GM12891 (cell line): ENCODE measurements at places on chromosomes 3 and 15.

DNA sequence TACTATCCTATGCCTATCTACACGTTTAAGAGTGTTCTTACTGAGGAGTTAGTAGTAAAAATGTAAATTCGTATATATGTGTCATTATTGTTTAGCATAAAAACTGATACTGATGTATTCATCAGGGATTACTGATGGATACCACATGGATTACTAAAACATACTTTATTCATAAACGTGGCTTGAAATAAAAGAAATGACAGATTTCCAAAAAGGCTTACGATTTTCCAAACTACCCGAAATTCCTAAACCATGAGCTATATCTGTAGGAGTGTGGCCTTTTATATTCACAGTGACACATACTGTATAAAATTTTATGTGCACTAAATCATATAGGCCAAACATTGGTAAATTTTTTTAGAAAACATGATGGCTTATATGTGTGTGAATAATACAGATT lies 6.9 kb downstream of the TSC22D2 start:
- DNase-seq: no peak

GRCh38 chr15:94097552-94097951 lies 133.8 kb upstream of the MCTP2 start:
- DNase-seq: no peak

DNA sequence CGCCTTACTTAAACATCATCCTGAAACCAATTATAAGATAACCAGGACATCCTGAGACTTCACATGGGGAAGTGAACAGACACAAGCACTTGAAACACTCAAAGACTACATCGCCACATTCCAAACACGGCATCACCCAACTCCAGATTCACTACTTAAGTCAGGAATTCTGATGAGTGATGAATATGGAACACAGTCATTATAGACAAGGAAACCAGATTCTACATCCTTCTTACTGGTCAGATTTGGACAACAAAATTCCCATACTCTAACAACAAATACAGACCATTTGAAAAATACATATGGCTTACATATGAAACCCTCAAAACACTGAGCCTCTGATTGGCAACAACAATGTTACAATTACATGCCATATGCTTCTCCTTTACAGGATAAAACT lies 13.1 kb upstream of the RBSN start:
- DNase-seq: no peak

GRCh38 chr3:46848271-46849044 lies 14.8 kb downstream of the MYL3 start:
- no peak for DNase-seq

DNA sequence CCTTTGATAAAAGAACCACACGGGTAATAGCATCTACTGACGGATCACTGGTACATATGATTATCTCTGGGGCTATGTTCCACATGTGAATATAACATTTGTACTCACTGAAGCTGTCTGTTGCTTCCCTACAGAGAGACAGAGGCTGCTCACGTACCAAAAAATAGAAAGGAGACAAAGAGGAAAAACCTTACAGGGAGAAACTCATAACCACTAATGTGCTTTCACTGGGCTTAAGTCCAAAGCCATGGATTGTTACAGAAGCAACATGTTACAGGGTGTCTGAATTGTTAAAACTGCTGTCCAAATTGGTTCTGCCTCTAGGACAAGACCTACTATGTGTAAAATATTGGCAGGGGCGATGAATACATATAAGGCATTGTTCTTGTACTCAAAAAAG lies 311.9 kb downstream of the FOXP1 start:
- DNase-seq: no peak

- DNase-seq: no peak
Measured at GRCh38 chr15:98970799-98971198, 36.8 kb downstream of the PGPEP1L start.

DNA sequence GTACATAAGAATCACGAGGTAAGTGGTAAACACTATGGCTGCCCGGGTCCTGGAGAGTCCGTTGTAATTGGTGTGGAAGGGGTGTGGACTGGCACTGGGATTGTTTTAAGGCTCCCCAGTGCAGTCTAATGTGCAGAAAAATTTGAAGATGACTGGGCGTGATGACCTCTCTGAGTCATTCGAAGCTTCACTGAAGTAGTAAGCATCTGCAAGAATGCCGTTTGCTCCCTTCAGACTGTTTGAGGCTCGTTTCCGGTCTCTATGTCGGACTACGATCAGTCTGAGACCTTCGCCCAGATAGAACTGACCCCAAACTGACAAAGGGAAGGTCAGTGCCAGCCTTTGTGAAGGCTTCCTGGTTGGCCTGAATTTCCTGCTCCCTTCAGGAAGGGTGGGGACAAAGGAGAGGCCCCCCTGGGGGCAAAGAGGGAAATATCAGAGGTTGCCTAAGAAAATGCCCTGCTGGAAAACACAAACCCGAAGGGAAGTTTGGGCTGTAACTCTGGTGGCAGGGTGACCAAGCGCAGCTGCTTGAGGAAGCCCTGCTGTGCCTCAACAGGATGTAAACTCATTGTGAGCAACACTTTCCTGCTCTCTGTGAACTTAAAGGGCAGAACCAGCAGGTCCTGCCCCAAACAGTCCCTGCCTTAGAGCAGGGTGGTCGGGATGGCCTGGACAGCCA lies 34.6 kb downstream of the BTD start:
- DNase-seq: no peak

GRCh38 chr15:84823282-84823878 lies 6.2 kb downstream of the ALPK3 start:
- DNase-seq: no peak

- no peak for DNase-seq
Measured at GRCh38 chr3:116302087-116302747, 143.1 kb downstream of the LSAMP start.

DNA sequence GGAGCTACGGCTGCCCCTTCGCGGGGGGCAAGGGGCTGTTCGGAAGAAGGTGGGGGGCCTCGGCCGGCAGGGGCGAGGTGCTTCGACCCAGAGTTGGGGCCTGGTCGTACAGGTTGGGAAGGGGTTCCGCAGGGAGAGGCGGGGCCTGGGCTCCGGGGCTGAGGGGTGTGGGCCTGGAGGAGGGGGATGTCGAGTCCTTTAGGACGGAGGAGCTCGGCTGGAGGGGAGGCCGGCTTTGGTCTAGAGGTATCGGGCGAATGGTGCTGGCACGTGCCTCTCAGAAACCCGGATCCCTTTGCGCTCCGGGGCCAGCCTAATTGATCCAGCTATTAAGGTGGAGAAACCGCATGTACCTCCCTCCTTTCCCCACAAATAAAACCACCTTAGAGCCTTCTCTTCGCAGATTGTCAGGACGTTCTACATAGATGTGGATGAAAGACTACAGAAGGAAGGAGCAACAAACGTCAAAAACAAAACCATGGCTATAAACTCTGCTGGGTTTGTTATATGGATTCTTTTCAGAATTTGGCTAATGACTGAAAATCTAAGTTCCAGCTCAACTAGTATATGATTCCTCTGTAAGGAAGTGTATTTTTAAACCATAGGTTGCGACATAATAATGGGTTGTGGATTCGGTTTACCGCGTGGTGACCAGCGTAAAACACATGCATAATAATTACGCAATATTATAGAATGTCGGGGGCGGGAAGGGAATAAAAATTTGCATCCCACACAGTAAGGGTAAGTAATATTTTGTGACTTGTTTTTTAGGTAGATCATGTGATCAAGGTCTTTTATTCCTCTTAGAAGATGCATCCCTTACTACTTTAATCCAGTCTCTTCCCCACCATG lies 644 bp upstream of the NGLY1 start:
- no peak for DNase-seq

- DNase-seq: no peak
Measured at GRCh38 chr3:46496746-46497555, 825 bp upstream of the RTP3 start.

DNA sequence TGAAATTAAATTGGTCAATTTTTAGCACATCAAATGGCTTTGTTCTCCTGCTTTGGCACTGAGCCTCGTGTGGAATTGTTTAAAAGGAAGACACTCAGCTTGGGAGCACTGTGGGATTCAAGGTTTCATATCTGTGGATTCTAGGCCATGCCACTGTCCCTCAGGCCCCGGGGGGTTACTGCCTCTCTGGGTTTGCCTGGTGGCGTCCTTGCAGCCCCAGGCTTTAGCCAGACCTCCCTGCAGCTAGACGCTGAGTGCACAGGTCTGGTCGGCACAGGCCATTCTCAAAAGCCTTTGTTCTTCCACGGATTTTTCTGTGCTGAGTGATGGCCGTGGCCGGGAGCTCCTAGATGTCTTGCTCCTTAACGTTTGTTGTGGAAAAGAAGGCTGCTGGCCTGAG lies 76.2 kb downstream of the CACNA2D3 start:
- no peak for DNase-seq

GRCh38 chr15:69398491-69398891 lies 15.7 kb upstream of the KIF23 start:
- no peak for DNase-seq

DNA sequence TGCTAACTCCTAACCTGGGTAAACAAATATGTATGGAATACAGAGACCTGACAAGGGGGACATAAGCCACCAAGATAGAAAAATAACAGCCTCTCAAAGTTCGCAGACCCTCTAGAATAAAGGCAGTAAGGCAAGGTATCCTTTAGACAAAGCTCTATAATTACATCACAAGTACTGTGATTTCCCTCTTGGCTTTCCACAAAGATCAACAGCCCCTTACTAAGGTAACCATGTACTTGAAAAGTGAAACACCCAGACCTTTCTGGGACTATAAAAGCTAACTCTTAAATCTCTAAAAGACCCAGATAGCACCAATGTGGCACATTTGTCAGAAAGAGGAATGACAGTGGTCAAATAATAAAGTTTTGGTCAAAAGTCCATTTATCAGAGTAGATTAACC lies 51.9 kb downstream of the TBL1XR1 start:
- DNase-seq: no peak

DNA sequence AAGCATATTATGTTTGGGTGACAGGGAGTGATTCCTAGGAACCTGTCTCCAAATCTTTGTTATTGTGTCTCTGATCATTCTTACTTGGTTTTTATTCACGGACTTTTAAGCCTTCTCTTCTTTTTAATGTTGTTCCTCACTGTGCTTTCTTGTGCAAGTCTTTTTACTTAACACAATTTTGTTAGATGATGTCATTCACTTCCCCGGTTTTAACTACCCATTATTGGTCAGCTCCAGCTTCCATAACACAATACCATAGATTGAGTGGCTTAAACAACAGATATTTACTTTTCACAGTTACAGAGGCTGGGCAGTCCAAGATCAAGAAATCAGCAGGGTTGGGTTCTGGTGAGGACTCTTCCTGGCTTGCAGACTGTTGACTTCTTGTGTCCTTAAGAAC lies 436.3 kb upstream of the CBLB start:
- no peak for DNase-seq

DNA sequence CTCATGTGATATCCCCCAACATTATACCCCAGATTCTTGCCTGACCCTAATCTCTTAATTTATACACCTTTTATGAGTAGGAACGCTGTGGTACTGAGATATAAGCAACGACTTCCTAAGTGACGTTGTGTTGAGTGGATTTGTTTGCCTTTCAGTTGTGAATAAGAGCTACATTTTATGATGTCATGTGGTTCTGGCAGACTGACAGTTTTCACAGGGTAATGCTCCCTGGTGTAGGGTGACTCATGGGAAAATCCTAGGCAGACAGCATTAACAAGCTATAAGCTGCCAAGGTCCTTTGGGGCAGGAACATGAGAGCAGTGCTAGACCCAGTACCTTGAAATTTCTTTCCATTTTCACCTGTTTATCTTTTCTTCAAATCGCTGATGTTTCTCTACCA lies 11.2 kb downstream of the C3orf52 start:
- DNase-seq: no peak

DNA sequence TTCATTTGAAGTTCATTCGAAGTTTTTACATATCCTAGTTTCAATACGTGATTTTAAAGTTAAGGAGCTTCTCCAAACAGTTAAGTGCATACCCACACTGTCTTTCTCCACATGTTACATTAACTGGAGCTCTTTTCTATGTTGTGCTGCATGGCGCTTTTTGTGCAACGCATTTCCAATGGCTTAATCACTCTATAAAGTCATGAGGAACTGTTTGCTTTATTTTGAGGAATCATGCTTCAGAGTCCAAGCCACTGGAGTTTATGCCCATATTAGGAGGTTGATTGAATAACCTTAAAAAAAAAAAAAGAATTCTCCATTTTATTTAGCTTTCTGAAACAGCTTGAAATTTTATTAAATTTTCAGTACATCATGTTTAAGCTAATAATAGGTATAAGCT lies 109.4 kb upstream of the MBNL1 start:
- DNase-seq: no peak

DNA sequence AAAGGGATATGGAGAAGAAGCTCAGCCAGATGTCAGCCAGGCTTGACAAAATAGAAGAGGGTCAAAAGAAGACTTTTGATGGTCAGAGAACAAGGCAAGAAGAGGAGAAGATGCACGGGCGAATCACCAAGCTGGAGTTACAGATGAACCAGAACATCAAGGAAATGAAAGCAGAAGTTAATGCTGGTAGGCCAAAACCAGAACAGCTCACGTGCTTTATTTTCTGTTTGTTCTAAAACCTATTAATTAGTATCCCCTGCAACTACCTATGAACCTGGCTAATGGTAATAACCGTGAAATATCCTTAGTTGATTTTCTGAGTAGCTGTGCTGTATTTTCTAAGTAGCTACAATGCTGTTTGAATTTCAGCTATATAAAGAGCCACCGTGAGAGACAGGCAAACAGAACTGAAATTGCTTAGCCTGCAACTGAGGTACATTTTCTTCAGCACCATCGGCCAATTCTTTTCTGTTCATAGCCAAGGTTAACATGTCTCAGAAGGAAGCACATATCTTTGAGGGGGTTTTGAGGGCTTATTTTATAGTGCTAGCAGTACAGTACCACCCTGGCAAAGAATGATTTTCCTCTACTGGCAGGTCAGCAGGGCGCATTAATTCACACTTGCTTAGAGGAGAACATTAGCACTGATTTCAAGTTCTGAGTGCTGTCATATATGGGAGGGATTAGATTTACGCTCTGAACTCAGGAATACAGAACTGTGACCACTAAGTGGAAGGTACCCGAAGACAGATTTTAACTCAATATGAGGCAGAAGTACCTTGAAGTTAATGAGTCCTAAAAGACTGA lies 78.9 kb downstream of the FAM81A start:
- DNase-seq: no peak

DNA sequence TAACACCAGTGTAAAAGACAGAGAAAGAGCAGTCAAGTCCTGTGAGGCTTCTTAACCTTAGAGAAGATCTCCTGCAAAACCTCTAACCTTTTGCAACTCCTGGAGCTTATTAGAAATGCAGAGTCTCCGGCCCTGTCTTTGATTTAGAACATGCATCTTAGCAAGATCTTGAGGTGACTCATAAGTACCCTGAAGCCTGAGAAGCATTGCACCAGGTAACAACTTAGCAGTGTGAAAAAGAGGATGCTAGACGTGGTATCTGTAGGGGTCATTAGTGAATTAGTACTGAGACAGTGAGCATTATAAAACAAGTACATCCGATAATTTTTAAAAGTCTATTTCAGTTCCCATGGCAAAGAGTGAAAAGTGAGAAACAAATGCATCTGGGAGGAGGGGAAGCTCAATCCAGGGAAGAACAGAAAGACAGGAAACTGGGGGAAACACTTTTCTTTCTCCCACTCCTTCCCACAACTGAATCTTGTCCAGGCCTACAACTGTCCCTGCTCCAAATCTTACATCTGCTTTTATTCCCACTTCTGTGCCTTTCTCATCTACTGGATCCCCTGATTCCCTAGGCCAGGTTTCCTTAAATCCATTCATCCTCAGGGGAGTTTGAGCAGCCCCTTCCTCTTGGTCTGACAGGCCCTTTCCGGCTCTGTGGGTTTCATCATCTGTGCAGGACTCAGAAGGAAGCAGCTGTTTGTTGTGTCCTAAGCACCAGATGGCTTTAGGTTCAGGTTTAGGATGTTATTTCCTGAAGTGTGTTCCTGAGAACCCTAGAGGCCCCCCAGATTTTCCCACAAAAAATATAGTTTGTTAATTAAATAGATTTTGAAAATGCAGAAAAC lies 128.1 kb upstream of the IL12A start:
- DNase-seq: no peak
